ENCODE measurements at places on chromosomes 1 and 21. TPM values are rescaled to one million over a fixed set of nuclear protein-coding genes. Genes with fewer than 3 reads are reported as not detected.

The CYP4B1 gene
- total RNA-seq, result not detected

The MIS18A gene
- total RNA-seq, result 7.1 TPM

The BCL2L15 gene
- total RNA-seq, result 0.33 TPM

The MTARC1 gene
- total RNA-seq, result 5.4 TPM

The GPX7 gene
- total RNA-seq, result 83.8 TPM

The RHBDL2 gene
- not detected for total RNA-seq

The CD160 gene
- not detected for total RNA-seq

The RIMKLA gene
- 0.18 TPM for total RNA-seq

The WDR4 gene
- total RNA-seq, result 11.5 TPM

DNA sequence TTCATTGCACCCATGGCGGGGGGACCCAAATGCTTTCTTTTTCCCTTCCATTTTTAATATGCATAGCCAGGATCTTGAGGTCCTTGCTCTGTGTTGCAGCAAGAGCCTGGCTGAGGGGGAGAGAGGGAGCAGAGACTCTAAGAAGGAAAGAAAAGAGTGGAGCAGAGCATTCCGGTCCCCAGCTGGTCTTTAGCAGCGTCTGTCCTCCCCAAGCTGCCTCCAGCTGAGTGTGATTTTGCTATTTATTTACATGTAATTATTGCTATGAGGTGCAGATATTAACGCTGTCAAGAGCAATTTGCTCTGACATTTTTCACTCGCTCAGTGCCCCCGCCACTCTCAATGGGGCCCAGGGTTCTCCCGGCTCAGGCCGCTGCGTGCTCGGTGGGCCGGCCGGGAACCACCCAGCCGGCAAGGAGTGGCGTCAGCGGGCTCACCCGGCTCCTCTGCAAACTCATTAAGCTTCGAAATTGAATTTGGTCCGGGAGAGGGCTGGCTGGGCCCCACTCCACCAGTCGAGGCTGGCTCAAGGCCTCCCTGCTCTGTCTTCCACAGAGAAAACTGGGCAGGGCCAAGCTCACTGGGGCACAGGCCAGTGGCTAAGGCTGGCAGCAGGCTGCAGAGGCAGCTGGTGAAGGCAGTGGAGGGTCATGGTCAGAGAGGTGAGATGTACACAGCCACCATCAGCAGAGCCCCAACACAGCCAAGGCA is 93.2 kb downstream of the PAX7 start:
- no peak overlapping the region for H3K27ac ChIP-seq
- H3K4me1 ChIP-seq, result no peaks in the 10 kb centered on the region
- H3K4me3 ChIP-seq, result no peak overlapping the region
- peaks cover 69% of the 10 kb centered on the region for H3K27me3 ChIP-seq

- H3K27ac ChIP-seq, result no peak overlapping the region
- peak; percentile 65 for DNase-seq
- no peaks in the 10 kb centered on the region for H3K36me3 ChIP-seq
- no peak overlapping the region for H3K4me3 ChIP-seq
- no peaks in the 10 kb centered on the region for H3K27me3 ChIP-seq
- H3K4me1 ChIP-seq, result peaks cover 7% of the 10 kb centered on the region
Observed at GRCh38 chr1:2971101-2971501, 50.2 kb upstream of the ACTRT2 start.

DNA sequence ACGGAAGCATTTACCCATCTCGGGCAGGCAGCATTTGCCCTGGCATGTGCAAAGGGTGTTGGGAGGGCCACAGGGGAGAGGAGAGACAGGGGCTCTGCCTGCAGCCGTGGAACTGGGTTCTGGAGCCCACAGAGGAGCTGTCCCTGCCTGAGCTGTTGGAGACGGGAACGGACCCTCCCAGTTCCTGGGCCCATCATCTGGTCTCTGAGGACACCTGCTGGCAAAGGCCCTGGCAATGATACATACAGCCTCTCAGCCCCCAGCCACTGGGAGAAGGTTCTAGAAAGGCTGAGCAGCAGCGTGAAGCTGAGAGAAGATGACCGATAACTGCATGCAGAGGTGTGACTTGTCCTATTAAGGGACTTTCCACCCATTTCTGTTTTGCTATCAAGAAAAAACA is 31.4 kb downstream of the FAAP20 start:
- no peak overlapping the region for H3K27ac ChIP-seq
- H3K36me3 ChIP-seq, result peaks cover 3% of the 10 kb centered on the region
- no peak for DNase-seq
- no peak overlapping the region for H3K4me3 ChIP-seq
- no peaks in the 10 kb centered on the region for H3K27me3 ChIP-seq
- H3K4me1 ChIP-seq, result no peaks in the 10 kb centered on the region

GRCh38 chr1:197598935-197599334 is 176.3 kb downstream of the DENND1B start:
- peaks cover 2% of the 10 kb centered on the region for H3K36me3 ChIP-seq
- no peaks in the 10 kb centered on the region for H3K4me1 ChIP-seq
- no peak overlapping the region for H3K27ac ChIP-seq
- DNase-seq, result no peak
- no peaks in the 10 kb centered on the region for H3K27me3 ChIP-seq

GRCh38 chr1:9816199-9816598 is 7.6 kb downstream of the CLSTN1 start:
- DNase-seq, result no peak
- peak overlapping the region; percentile 70 for H3K27ac ChIP-seq
- H3K27me3 ChIP-seq, result no peaks in the 10 kb centered on the region
- H3K36me3 ChIP-seq, result no peaks in the 10 kb centered on the region
- peaks cover 34% of the 10 kb centered on the region for H3K4me1 ChIP-seq

DNA sequence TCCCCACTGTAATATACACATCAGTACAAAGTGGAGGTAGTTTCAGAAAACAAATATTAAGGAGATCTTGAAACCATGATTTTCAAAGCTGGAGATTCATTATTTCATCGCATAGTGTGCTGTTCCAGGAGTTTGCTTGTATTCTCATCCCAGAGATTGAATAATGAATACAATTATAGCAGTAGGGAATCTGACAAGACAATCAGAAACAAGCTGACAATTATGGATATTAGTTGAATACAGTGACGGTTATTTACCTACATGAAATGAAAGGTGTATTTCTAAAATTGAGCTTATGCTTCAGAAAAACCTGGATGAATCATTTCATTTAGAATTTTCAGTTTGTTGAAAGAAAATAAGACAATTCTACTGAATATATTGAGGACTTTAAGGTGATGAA is 2119.0 kb downstream of the MRPL39 start:
- no peaks in the 10 kb centered on the region for H3K4me1 ChIP-seq
- no peak overlapping the region for H3K27ac ChIP-seq
- no peak for DNase-seq
- no peaks in the 10 kb centered on the region for H3K36me3 ChIP-seq
- H3K27me3 ChIP-seq, result no peaks in the 10 kb centered on the region

- no peaks in the 10 kb centered on the region for H3K36me3 ChIP-seq
- H3K27me3 ChIP-seq, result no peaks in the 10 kb centered on the region
- no peak overlapping the region for H3K4me3 ChIP-seq
- no peak for DNase-seq
- no peak overlapping the region for H3K27ac ChIP-seq
Observed at GRCh38 chr21:14523234-14523633, 22.9 kb downstream of the SAMSN1 start.

DNA sequence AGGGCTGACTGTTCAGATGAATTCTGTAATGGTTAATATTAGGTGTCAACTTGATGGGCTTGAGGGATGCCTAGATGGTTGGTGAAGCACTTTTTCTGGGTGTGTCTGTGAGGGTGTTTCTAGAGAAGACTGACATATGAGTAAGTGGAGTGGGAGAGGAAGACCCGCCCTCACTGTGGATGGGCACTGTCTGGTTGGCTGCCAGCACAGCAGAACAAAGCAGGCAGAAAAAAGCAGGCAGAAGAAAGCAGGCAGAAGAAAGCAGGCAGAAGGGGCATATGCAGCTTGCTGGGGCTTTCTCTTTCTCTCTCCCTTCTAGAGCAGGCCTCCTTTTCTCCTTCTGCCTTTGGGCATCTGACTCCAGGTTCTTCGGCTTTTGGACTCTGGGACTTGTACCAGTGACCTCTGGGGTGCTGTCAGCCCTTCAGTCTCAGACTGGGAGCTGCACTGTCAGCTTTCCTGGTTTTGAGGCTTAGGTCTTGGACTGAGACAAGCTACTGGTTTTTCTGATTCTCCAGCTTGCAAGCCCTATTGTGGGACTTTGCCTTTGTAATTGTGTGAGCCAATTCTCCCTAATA is 42.9 kb upstream of the CD2 start:
- no peaks in the 10 kb centered on the region for H3K36me3 ChIP-seq
- H3K27me3 ChIP-seq, result no peaks in the 10 kb centered on the region
- no peak for DNase-seq
- no peak overlapping the region for H3K4me3 ChIP-seq
- peaks cover 30% of the 10 kb centered on the region for H3K4me1 ChIP-seq

GRCh38 chr1:198185759-198186158 is 29.0 kb downstream of the NEK7 start:
- no peak overlapping the region for H3K27ac ChIP-seq
- H3K4me1 ChIP-seq, result peaks cover 31% of the 10 kb centered on the region
- no peak overlapping the region for H3K4me3 ChIP-seq
- H3K27me3 ChIP-seq, result no peaks in the 10 kb centered on the region
- no peaks in the 10 kb centered on the region for H3K36me3 ChIP-seq
- DNase-seq, result no peak

GRCh38 chr1:3518256-3518655 is 63.8 kb downstream of the ARHGEF16 start:
- H3K27me3 ChIP-seq, result no peaks in the 10 kb centered on the region
- DNase-seq, result no peak

DNA sequence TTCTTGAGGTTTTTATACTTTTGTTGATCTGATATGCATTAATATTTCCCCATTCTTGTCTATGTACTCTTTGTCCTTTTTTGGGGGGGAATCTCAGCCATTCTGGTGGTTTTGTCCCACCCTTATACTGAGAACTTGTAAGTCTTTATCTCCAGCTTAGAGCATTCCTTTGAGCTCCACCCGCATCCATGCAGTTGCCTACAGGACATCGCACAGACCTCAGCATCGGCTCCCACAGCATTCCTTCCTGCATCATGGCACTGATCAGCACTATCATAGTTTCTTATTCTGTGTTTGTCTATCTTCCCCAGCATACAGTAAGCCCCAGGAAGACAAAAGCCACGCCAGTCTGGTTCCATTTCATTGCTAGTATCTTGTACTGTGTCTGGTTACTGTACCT is 33.0 kb downstream of the HHAT start:
- H3K27ac ChIP-seq, result no peak overlapping the region
- peaks cover 26% of the 10 kb centered on the region for H3K4me1 ChIP-seq
- H3K4me3 ChIP-seq, result no peak overlapping the region
- H3K36me3 ChIP-seq, result peaks cover 1% of the 10 kb centered on the region

DNA sequence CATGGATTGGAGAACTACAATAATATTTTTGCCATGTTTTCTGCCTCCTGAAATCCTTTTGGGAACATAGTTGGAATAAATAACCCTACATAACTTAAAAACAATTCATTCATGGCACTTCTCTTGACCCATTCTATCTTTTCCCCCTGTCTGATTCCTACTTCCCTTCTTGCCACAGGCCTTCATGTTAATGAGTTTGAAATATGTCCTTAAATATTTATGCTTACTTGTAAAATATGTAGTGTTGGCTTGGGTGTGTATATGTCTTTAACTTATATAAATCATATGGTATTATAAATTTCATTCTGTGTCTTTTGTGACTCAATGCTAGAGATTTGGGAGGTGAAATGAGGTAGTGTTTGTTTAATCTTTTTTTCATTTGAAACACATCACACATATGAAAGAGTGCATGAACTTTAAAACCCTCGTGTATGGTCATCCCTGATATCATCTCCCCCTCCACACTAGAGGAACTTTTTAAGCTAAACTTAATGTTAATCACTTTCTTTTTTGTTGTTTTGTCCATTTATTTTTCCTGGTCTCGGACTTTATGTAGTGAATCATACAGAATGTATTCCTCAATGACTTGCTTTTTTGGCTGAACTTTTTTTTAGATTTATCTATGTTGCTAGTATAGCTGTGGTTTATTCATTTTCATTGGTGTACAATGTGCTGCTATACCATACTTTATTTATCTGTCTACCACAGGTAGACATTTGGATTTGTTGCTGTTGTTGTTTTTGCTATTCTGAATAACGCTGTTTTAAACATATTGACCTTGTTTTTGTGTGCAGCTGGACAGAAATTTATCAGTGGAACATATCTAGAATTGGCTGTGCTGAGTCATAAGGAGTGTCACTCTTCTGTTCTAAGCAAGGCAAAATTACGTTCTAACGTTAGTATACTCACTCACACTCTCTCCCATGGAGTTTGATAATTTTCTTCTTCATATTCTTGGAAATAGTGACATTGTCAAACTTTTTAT is 441.6 kb downstream of the PLPP3 start:
- peaks cover 17% of the 10 kb centered on the region for H3K4me1 ChIP-seq
- no peak for DNase-seq
- H3K27ac ChIP-seq, result peak overlapping the region; percentile 38

- H3K36me3 ChIP-seq, result no peaks in the 10 kb centered on the region
- H3K4me1 ChIP-seq, result peaks cover 3% of the 10 kb centered on the region
- no peak overlapping the region for H3K27ac ChIP-seq
Observed at GRCh38 chr1:187415065-187415464, 586.3 kb downstream of the PLA2G4A start.

DNA sequence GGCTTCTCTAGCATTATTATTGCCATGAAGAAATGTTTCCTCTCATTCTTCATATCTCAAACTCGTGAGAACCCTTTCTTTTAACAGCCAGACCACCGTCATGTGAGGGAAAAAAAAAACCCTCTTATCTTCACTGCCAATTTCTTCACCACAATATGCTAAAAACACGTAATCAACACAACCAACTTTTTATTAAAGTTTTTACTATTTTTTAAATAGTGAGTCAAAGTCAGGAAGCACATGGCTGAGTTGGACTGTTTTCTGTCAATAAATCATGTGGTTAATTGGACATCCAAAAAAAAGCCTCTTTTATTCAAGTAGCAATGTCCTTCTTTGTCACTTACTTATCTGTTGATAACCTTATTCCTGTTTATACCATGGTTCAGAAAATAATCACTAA is 55.9 kb upstream of the SAMD13 start:
- no peaks in the 10 kb centered on the region for H3K27me3 ChIP-seq
- H3K4me3 ChIP-seq, result no peak overlapping the region
- H3K4me1 ChIP-seq, result peaks cover 8% of the 10 kb centered on the region
- peaks cover 3% of the 10 kb centered on the region for H3K36me3 ChIP-seq

DNA sequence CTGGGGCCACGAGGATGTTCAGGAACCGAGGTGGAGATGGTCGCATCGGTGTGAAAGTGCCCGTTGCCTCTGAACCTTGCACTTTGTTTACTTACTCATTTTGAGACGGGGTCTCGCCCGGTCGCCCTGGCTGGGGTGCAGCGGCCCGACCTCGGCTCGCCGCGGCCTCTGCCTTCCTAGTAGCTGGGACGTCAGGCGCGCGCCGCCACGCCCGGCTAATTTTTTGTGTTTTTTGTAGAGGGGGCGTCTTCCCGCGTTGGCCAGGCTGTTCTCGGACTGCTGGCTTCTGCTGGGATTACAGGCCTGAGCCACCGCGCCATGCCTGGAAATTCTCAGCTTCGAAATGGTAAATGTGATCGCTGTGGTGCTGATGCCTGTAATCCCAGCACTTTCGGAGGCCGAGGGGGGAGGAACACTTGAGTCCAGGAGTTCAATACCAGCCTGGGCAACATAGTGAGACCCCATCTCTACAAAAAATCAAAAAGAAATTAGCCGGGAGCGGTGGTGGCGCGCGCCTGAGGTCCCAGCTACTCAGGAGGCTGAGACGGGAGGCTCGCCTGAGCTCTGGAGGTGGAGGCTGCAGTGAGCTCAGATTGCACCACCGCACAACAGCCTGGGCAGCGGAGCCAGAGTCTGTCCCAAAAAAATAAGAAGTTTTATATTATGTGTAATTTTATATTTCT is 684 bp upstream of the MRPL20 start:
- DNase-seq, result no peak
- H3K4me3 ChIP-seq, result peak overlapping the region; percentile 80
- H3K36me3 ChIP-seq, result peaks cover 11% of the 10 kb centered on the region

All from chondrocyte (in vitro differentiated cells).